Hippocampal formation (tissue), 2 donors: ENCODE measurements at places on chromosomes 7 and 10.

DNA sequence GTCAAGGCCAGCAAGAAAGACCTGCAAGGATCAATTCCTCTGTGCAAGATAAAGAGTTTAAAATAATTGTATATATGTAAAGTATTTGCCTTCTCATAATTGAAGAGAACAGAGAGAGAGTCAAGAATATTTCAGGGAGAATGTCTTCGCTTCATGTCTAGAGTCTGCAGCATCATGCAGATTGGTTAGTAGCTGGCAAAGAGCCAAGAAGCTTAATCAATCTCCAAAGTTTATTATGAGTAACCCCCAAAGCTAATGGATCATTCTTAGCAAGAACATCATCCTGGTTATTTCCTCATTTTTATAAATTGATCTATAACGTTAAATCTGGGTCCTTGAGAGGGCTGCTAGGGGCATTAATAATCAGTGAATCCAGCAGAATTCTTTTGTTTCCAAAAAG is 38.9 kb upstream of the CTBP2 start:
- no peak for DNase-seq

DNA sequence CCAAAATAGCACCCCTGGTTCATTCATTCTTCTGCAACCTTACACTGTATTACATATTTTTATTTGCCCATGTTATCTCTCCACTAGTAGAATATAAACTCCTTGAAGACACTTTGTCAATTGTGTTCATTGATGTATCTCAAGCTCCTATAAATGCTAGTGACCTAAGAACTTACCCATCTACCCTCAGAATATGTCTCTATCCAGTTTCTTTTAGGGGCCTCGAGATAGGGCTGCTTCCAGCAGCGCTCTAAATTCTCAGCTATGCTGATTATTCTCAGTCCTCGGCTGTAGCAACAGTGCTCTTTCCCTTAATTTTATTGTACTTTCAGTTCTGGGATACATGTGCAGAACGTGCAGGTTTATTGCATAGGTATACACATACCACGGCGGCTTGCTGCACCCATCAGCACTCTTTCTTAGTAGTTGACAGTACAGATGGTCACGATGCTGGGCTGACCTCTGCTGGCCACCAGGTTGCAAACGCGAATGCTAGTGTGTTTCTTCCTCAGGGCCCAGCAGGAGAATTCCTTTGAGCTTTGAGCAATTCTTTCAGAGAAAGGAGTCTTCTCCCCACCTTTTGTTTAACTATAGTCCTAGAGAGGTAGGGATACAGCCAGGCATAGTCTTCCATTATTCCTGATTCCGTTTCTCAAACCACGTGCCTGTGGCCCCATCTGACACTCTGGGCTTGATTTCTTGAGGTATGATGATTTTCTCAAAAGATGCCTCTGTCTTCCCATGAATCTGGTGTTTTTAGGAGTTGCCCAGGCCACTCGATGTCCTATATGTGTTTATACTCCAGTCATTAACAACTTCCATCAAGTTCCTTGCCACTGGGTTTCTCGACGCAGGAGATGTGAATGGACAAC is 49.1 kb upstream of the CDC14C start:
- peak; percentile 47 for DNase-seq

- no peak for DNase-seq
Observed at GRCh38 chr10:72267819-72268399, 5.8 kb upstream of the DDIT4 start.

- no peak for DNase-seq
Observed at GRCh38 chr10:102624751-102625645, 19.3 kb upstream of the TRIM8 start.

GRCh38 chr10:64376167-64376566 is 855.0 kb downstream of the REEP3 start:
- DNase-seq = no peak

DNA sequence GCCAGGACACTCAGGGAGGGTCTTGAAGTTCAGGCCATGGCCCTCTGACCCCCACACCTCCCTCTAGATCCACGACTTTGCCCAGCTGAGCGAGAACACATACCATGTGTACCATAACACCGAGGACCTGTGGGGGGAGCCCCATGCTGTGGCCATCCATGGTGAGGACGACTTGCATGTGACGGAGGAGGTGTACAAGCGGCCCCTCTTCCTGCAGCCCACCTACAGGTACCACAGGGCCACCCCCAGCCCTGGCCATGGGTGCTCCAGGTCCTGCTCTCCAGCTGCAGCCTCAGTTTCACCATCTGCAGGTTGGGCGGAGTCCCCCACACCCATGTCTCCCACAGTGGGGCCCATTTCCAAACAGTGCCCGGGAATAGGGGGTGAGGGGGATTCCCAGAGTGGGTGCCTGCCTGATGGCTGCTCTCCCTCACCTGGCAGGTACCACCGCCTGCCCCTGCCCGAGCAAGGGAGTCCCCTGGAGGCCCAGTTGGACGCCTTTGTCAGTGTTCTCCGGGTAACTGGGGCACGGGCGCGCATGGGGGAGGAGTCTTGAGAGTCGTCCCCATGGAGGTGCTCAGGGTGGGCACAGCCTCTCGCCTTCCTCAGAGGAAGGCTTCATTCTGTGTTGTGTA is 54.1 kb downstream of the PALD1 start:
- DNase-seq = no peak

GRCh38 chr7:12721286-12721830 is 33.9 kb downstream of the ARL4A start:
- no peak for DNase-seq
